ENCODE measurements at places on chromosomes 5 and 9.

DNA sequence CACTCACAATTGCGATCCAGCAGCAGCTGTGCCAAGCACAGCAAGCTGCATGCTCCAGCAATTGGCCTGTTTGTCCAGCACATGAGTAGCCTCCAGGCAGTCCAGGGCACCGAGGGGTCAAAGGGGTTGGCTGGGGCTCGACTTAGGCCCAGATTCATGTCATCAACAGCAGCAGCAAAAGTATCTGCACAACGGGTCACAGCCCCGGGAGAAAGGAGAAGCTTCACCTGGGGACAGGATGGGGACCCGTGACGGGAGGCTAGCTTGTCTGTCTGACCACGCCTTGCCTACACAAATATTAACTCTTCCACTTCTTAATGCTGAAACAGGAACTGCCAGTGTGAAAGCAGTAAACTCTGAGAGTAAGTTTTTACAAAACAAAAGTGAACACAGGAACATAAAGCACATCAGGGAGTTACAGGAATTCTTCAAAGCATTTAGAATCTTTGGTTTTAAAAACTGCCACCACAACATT, 191.2 kb downstream of the PIK3R1 start:
- no peak for DNase-seq

GRCh38 chr5:172596638-172597231, 44.3 kb upstream of the NEURL1B start:
- no peak for DNase-seq

DNA sequence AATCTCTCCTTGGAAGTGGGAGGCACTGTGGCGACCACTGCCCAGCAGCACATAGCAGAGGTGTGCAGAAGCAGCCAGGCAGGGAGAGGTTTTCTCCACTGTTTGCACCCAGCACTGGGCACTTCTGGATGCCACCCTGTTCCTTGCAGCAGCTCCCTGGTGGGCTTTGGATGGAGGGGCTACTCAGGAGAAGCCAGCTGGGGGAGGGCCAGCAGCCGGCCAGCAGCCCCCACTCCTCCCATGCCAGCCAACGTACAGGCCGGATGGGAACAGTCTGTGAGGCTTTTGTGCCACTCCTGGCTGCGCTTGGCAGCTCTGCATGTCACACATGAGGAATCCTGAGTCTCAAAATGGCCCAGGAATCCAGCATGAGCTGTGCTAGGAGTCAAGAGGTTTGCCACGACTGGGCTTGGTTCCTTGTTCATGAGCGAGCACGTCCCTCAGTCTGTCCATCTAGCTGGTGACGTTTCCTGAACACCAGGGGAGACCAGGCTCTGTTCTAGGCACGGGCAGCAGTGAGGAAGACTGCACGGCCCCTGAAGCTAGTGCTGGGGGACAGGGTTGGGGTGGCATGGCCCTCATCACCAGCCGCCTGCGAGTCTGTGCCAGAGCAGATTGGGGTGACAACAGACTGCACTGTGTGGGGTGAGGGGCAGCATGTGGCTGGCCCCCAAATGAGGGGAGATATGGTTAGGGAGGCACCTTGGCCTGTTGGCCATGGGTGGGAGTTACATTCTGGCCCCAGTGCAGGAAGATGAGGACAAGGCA, 10.1 kb downstream of the PHF2 start:
- DNase-seq = no peak

GRCh38 chr5:115124741-115125140, 45.0 kb downstream of the TRIM36 start:
- no peak for DNase-seq

DNA sequence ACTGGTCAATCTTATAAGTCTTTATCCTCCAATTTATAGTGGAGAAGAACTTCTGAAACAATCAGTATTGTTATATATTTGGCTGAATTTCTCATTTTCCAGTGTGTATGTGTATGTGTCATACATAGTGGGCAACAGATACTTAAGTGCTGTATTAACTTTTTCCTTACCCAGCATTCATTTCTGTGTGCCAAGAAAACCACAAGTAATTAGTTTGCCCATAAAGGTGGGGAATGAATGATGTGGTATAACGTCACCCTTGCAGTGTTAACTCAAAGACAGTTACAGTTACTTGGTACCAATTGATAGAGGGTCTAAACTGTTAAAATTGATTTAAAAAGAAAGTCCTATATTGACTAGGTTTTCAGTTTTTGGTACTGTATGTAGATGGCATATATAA, 2.0 kb downstream of the OGN start:
- no peak for DNase-seq

- DNase-seq = no peak
Measured at GRCh38 chr9:15222313-15222712, 84.7 kb downstream of the TTC39B start.

DNA sequence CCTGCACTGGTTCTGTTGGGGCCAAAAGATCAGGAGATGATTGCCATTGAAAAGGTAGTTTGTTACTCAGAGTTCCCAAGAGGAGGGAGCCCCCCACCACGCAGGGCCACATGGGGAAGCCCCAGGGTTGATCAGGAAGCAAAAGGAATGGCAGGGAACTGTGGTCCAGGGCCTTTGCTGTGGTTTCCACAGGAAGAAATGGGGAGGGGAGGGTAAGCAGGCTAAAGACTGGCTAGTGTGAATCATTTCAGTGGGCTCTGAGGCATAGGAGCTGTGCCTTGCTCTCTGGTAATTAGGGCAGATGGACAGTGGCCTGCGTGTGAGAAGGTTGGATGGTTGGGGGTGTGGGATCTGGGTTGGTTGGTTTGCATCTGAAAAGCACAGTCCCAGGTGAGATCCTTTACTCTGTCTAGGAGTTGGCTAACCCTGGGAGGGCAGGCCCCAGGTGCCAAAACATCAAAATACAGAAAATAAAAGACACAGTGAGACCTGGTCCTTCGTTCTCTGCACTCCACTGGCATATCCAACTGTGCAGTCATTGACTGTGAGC, 66.1 kb downstream of the PTPDC1 start:
- no peak for DNase-seq

DNA sequence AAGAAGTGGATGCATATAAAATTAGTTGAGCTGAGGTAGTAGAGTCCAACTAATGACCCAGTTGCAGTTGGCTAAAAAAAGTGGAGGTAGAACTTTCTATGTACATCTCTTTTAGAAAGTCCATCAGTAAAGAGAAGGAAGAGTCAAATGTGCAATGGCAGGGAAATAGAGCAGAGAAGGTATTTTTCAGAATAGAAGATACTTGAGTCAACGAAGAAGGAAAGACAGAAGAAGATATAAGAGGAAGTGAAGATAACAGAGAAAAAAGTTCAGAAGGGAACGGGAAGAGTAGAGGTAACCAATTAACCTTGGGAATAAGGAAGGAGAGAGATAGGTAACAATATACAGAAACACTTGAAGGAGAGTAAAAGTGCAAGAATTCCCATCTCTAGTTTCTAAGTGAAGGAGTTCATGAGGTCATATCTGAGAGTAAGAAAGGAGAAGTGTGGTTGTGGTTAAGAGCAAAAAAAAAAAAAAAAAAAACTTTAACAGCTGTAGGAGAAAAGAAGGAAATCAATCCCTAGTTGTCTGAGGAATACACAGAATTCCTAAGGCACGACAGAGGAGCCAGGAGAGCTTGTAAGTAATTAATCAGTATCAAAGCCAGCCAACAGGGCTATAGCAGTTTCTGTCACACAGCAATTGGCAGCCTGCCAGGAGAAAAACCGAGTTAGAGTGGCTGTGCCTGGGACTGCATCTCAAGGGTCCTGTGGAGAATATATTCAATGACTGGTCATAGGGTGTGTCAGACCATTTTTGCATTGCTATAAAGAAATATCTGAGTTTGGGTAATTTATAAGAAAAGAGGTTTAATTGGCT, 61.0 kb downstream of the ARL15 start:
- DNase-seq = no peak

DNA sequence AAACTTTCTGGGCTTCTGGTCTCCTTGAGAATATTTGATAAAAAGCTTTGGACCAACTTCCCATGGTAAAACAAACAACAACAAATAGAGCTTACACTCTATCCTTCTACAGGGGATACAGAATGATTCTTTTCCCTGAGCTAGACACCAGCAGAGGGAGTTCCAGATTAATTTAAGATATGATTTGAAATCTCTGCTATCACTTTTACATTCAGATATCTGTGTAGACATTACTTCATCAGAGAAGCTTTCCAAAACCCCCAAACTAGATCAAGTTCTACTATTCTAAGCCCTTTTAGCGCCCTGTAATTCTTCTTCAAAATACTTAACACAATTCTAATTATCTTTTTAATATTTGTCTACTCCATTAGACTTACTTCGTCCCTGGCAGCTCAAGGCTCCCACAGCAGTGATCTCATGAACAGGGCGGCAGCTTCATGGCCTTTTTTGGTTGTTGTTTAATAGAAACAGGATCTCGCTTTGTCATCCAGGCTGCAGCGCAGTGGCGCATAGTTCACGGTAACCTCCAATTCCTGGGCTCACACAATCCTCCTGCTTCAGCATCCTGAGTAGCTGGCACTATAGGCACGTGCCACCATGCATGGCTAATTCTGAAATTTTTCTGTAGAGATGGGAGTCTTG, 955 bp upstream of the GALNT12 start:
- no peak for DNase-seq

DNA sequence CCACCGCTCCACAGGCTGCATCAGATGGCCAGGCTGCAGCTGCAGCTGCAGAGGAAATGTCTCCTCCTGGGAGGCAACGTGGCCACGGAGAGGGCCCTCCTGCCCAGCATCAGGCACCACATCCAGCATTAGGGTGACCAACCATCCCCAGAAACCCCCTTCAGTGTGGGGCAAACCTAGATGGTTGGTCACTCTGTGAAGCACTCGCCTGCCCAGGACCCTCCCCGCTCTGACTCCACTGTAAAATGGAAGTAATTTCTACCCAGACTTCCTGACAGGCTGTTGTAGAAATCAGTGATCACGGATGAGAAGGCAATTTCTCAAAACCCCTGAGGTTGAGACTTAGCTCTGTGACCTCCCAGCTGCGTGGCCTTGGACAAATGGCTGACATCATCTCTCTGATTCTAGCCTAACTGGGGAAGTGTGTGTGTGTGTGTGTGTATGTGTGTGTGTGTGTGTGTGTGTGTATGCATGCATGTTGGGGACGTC, 31.6 kb downstream of the B4GALT1 start:
- no peak for DNase-seq

- no peak for DNase-seq
Measured at GRCh38 chr5:111998871-111999270, 241.9 kb upstream of the NREP start.

DNA sequence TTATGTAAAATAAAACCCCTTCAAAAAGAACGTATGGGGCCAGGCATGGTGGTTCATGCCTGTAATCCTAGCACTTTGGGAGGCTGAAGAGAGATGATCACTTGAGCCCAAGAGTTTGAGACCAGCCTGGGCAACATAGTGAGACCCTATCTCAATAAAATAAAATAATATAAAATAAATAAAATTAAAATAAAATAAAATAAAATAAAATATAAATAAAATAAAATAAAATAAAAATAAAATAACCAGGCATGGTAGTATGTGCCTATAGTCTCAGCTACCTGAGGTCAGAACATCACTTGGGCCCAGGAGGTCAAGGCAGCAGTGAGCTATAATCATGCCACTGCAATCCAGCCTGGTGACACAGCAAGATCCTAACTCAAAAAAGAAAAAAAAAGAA, 185.1 kb downstream of the EPB41L4A start:
- DNase-seq = no peak

- no peak for DNase-seq
Measured at GRCh38 chr9:123749580-123750202, 180.2 kb downstream of the DENND1A start.

Measured in D721Med (cell line).